T-helper 22 cell (primary cell): ENCODE measurements at places on chromosomes 2 and 18.

GRCh38 chr18:44781886-44782285 lies 101.2 kb downstream of the SETBP1 start:
- no peak for DNase-seq

DNA sequence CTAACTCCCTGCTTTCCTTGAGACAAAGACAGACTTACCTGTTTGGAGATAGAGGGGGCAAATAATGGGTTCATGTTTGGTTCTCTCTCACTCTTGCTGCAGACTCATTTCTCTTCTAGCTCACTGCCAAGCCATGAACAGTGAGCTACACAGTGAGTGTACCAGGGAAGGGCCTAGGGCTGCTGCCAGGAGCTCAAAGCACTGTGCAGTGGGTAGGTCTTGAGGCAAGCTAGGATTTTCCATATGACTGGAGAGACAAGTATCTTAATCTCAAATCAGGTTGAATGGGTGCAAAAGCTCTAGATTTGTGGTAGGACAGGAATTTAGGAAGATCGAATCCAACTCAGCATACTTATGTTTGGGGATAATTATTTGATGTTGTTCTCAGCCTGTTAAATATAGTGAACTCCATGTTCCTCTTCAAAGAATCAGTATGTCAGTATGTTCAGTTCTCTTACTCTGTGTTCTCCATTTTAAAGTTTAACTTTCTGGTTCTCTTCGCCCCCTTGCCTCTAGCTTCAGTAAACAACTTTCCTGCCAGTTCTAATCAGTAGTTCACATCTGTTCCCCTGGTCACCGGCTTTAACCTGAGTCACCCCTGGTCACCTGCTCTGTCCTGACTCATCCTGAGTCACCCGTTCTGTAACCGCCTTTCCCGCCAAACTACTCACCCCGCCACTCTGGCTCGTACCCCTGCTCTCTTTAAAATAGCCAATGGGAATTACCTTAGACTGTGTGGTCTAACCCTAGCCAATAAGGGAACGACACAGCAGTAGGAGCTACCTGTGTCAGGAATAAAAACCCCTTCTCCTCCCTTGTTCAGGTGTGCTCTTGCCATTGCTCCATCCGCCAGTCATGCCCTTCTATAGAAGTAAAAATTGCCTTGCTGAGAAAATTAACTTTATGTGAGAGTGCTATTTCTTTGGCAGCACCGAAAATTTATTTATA lies 21.9 kb downstream of the SLC25A52 start:
- no peak for DNase-seq

- DNase-seq, result no peak
These were observed 971.0 kb upstream of the CDH2 start for GRCh38 chr18:29147944-29148343.

DNA sequence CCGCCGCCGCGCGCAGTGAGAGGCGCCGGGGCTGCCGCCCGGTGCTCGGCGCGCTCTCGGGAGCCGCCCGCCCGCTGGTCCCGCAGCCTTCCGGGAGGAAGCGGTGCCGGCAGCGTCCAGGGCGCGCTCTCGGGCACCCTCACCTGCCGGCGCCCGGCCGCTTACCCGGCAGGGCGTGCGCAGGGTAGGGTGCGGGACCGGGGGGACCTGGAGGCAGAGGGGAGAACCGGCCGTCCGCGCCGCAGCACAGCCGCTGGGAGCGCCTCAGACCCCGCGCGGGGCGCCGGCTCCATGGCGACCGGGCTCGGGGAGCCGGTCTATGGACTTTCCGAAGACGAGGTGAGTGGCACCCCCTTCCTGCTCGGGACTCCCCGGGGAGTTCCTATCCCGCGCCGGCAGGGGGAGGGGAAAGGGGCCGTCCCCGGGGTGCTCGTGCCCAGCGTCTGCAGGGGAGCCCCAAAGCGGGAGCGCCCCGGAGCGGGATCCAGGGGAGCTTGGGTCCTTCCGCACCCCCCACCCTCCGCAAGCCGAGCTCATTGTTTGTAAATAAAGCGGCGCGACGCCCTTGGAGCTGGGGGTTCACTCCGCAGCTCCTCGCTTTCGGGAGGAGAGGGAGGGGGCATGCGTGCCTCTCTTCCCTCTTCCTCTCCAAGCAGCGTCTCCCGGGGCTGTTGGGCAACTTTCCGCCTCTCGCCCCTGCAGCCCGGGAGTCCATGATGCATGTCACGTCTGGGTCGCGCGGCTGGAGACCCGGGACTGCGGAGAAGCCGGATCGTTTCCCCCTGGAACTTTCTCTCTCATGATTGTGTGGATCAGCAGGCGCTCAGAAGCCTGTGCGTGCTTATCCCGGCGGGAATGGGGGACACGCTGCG lies 580 bp downstream of the NEDD4L start:
- DNase-seq, result peak; percentile 25

- DNase-seq, result no peak
These were observed 115.1 kb downstream of the SH3BP4 start for GRCh38 chr2:235066895-235067294.

DNA sequence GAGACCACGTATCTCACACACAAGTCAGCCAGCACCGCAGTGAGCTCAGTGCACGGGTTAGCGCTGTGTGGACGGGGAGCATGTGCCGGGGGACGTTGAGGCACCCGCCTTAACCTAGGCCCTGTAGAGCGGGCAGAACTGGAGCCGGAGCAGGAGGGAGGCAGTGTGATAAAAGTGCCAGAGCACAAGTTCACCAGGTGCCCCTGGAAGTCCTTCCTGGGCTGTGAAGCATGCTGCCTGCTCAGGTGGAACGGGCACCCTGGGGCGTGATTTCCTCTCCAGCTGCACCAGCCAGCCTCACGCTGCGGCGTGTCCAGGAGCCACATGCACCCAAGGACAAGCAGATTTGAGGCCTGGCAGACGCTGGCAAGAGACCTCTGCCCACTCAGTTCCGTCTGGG lies 50.3 kb downstream of the ITGB1BP1 start:
- DNase-seq, result no peak

- no peak for DNase-seq
These were observed 193.3 kb downstream of the RNF152 start for GRCh38 chr18:61699397-61700110.

DNA sequence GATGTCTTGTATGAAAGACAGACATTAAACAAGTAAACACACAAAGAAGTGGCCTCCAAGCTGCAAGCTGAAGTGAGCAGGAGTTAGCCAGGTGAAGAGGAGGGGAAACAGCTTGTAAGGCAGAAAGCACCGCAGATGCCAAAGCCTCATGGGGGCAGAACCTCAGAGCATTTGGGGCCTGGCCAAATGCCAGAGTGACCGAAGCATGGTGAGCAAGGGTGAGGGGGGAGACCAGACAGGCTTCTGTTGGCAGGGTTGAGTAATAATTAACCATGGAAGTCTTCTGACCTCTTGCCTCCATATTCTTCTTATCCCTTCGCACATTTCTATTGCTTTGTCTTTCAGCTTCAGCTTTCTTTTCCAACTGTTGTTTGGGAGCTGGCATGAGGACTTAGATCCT lies 5.6 kb downstream of the QPCT start:
- no peak for DNase-seq

DNA sequence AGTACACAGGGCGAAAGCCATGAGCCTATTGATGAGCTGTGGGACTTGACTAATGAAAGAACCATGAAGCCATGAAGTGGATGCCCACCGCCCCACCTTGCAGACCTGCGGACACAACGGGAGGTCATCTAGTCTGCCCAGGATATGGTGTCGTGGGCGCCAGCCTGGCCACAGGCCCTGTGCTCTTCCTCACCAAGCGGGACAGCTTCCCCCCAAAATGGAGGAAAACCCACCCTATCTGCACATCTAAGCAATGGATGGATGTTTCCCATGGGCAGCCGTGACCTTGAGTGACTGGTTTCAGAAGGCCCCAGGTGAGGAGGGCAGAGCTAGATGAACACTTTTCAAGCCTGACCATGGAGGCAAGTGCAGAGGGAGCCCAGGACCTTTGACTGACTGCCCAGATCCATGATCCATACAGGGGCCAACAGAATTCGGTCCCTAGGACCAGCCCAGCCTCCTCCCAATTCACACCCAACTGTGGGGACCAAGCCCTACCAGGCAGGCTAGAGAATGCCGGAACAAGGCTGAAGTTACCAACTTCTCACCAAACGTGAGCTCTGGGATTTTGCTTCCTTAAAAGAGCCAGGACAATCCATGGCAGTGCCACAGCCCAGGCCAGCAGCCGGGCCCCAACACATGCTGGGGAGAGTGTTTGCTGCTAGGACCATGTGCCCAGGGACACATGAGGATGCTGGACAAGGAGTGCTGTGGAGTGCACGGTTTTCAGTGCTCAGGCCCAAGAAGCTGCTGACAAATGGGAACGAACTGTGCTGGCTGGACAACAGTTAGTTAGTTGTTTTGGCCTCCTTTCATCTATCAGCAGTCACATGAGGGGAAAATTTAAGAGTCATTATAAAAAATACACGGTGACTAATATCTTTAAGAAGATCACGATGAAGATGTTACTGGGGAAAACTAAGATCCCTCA lies 249.4 kb downstream of the HDAC4 start:
- no peak for DNase-seq

- DNase-seq, result no peak
These were observed 1732.3 kb upstream of the PIK3C3 start for GRCh38 chr18:40222776-40223175.

GRCh38 chr2:150608341-150608740 lies 120.9 kb upstream of the RND3 start:
- DNase-seq, result no peak

DNA sequence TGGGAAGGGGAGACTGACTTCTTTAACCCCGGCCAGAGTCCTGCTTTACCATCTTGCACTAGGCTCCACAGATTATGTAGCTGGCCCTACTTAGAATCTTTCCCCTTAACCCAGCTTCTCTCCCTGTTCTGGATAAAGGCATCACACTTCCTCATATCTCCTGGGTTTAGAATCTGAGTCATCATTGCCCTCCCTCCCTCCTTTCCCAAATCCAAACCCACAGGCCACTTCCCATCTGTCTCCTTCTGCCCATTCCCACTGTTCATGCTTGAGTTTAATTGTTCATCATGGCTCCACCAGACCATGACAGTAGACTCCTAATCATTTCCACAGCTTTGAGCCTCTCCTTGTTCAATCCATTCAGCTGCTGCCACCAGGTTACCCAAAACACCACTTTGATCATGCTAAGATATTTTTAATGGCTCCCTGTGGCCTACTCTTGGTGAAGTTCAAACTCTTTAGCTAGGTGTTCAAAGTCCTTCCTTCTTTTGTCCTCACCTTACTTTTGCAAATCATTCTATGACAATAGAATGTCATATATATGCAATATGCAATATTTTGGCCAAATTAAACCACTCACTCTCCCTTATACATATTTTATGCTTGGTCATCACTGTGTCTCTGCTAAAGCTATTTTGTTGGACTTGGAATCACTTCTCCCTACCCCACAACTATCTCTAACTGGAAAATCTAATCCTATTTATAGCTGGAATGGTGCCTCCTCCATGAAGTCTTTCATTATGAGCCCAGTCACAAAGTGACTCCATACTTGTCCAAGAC lies 5.5 kb downstream of the PDE11A start:
- no peak for DNase-seq

DNA sequence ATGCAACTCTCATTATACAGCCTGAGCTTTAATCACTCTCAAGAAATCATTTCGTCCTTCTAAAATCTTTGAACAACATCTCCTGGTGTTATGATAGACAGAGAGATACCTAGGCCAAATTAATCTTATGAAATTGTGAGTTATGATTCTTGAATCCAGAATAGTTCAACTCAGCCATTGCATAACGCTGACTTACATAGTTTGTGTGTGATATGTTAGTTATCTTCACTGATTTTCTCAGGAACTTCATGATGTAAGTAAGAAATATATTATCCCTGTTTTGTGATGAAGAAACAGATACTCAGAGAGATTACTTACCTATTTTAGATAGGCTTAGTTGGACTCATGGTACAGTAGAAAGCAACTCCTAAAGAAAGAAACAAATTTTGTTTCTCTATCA lies 684.4 kb downstream of the ZEB2 start:
- no peak for DNase-seq

DNA sequence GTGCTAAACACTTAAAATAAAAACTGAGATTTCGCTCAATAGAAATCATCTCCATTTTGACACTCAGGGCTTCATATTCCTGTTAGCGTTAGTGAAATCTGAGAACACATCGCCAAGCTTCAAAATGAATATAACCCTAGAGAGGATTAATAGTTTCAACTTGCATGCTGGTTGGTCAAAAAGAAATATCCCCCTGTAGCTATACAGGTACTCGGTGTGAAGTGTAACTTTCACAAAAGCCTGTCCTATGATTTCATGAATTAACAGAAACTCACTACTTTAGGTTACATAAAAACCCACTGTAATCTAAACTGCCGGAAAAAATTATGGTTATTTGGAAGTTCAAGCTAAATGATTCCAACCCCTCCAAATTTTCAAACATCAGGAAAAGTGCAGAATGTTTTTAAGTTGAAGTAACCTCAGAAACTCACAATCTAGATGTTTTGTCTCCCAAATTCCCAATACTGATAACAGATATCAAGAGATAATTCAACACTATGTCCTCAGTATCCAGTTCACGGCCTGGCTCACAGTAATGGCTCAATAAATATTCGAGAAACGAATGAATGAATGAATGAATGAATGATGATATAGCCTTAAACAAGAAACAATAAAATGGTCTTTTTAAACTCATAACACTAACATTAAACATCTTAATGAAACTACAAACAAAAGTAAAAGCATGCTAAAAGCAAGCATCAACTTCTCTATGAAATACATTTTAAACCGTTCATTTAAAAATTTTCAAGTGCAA lies 2.5 kb downstream of the TLK1 start:
- DNase-seq, result no peak

DNA sequence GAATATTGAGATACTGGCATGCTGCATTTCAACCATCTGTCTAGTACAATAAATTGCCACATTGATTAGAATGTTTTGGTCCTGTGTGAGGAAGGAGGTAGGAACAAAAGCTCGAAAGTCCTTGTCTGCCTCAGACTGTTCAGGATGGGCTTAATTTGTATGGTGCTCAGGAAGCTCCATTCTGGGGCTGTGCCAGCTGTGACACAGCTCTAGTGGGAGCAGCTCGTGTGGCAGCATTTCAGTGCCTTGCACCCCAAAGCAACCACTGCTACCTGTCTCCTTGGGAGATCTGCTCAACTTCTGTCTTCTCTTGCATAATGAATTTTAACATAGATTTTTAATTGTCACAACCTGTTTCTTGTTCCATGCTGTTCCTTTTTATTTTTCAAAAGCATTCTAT lies 144.4 kb upstream of the THUMPD2 start:
- DNase-seq, result no peak
